ENCODE measurements at places on chromosomes 4 and X.

- DNase-seq, result no peak
Measured at GRCh38 chr4:48668254-48669017, 111.6 kb downstream of the FRYL start.

- no peak for DNase-seq
Measured at GRCh38 chr4:188299161-188299560, 159.9 kb downstream of the TRIML1 start.

GRCh38 chr4:171954650-171955049, 141.4 kb downstream of the GALNTL6 start:
- DNase-seq, result no peak

- DNase-seq, result no peak
Measured at GRCh38 chr4:123848606-123849005, 452.0 kb downstream of the SPRY1 start.

- DNase-seq, result no peak
Measured at GRCh38 chr4:2402048-2402842, 16.2 kb downstream of the ZFYVE28 start.

- no peak for DNase-seq
Measured at GRCh38 chr4:108155373-108155772, 13.4 kb downstream of the LEF1 start.

DNA sequence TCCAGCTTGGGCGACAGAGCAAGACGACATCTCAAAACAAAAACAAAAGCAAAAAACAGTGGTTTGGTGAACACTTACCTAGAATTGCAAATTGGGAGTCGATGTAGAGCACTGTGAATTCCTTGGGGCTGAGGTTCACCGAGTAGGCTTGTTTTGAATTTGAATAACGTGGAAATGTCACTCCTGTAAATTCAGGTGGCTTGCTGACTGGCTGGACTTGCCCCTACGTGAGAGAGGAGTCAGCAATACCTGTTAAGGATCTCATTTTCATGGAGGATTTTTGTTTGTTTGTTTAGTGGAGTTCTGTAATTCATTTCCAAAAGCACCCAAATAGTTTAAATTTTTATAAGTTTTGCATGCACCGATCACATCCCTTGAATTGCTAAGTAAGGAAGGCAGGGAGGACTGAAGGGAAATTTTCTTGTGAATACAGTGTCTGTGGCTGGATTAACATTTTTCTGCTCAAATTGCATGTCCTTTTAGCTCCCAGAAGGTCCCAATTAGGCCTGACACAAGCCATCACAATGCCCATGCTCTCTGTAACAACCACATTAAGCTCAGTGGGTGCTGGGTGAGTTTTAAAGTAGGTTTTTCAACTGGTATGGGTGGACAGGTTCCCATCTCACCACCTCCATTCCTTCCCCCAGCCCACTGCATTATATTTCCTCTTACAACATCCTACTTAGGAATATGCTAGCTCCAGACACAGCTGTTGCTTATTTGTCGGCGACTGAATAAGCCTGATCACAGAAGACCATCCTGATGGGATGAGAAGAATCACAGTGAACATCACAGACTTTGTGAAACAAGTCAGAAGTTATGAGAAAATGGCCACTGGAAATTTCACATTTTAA, 58.5 kb upstream of the TTC29 start:
- no peak for DNase-seq

DNA sequence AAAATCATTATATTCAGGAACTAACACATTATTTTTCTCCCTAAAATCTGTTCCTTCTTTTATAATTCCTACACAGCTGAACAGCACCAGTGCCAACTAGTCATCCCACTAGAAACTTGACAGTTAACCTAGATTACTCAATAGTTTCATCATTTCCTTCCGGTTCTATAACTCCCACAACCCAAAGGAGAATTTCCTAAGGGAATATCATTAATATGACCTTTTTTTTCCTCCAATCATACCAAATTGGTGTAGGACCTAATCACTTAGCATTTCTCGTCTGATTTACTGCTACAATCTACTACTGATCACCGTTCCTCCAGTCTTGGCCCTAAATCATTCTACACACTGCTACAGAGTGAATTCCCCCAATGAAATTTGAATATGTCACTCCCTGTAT, 45.9 kb downstream of the WDFY3 start:
- DNase-seq, result no peak

DNA sequence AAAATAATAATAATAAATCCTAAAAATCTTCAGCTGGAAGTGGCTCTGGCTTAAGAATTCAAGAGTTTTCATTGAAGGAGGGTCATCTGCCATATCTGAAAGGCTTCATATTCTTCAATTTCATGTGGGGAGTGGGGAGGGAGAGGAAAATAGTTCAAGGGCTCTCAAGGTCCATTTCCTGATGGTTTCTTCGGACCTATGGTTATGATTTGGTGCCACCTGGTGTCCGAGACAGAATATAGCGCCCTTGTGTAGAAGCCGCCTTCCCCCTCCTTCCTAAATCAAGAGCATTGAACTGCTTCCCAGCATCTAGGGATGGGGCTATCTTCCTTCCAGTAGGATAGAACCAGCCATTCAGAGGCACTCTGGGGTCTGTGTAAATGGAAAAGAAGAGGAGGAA, 34.3 kb downstream of the NLGN3 start:
- DNase-seq, result peak; percentile 23

DNA sequence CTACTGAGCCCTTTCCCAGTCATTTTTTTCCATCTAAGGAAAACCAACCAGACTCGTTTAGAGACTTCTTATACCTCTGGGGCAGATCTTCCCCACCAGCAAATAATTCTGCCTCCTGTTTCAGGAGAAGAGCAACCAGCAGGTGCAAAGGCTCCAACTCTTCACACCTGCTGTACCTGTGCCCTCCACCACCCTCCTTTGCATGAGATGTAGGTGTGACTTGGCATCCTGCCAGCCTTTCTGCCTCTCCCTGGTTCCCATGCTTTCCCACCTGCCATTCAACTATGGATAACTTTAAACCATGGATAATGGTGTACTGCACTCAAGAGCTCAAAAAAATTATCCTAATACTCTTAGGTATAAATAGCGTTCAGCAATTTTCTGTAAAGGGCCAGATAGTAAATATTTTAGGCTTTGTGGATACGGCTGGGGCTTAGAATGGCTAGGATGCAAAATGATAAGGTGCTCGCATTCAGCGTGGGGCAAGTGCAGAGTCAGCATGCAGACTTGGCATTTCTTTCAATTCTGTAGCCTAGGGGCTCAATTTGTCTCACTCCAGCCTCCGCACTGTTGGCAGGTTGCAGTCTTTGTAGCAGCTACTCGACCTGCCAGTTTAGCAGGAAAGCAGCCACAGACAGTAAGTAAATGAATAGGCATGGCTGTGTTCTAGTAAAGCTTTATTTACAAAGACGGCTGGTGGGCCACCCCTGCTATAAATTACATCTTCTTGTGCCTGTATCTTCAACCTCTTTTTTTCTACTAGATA, 79.8 kb downstream of the HCCS start:
- DNase-seq, result no peak
